ENCODE measurements at places on chromosomes 4 and X.

DNA sequence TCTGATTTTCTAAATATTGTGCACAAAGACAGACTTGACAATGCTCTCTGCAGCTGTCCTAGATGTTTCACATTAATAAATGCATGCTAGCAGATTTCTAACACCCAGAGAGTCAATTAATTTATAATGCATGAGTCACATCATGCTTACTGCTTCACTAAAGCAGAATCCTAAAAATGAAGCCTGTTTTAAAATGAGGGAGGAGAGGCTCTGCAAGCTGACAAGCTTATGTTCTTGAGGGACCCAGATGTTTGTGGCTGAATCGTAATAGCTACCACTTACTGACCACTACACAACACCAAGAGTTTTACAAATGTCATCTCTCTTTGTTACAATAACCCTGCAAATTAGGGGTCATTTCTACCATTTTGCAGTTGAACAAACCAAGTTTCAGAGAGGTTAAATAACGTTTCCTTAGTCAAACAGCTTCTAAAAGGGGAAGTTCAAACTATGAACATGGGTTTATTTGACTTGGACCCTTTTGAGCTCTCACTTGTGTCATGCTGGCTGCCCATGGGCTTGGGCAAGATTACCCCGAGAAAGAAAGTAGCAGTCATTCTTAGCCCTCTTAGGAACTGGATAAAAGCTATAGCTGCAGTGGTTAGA lies 262.7 kb upstream of the ETNPPL start:
- no peak for DNase-seq

DNA sequence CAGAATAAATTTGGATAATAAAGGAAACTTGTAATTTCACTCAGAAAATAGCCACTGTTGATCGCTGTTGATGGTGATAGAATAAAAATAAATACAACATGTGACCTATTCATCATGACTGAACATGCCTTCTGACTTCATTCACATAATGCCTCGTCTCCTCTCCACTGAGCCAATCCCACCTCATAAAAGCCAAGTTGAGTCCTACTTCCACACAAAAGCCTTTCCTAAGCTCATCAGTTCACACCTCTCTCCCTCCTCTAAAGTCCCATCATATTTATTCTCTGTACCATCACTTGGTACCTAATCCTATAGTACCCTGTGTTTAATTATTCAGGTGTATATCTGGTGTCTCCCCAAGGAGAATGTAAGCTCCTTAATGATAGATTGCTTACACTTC lies 37.7 kb downstream of the APOO start:
- DNase-seq = no peak

GRCh38 chr4:16704489-16704888 lies 194.0 kb downstream of the LDB2 start:
- no peak for DNase-seq

DNA sequence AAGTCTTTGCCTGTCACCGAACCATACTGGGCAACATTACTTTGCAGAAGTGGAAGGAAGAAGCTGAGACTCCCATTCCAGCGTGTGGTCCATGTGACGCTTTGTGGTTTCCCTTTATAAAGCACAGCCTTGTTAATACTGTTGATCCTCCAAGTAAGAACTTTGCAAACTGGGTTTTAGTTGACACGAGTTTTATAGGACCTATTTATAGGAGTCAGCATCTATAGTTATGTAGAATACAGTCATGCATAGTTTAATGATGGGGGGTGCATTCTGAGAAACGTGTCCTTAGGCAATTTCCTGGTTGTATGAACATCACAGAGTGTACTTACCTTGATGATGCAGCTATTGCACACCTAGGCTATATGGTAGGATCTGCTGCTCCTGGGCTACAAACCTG lies 1879.4 kb upstream of the TENM3 start:
- no peak for DNase-seq

- DNase-seq = no peak
Observed at GRCh38 chrX:119736206-119736764, 22.1 kb upstream of the SOWAHD start.

DNA sequence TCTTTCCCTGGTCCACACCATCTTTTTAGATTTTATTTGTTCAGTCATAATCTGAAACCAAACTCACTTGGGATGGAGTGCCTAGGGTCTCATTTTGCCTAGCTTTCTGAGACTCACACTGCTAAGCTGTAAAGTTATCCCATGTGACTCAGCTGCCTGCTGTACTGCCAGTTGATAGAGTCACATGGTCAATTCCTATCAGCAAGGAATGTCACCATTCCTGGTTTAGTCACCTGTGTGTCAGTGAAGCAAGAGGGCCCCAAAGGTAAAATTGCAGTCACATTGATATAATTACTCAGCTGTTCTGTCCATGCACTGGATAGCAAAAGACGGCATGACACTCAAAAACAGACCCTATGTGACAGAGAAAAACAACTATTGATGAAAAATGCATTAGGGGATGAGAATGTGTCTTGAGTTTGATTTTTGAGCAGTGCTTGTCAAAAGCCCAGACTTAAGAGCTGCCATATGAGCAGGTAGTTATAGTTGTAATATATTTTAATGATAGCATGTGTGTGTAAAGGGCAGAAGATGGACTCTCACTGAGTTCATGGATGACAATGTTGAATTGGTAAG lies 413.2 kb downstream of the PPARGC1A start:
- no peak for DNase-seq

DNA sequence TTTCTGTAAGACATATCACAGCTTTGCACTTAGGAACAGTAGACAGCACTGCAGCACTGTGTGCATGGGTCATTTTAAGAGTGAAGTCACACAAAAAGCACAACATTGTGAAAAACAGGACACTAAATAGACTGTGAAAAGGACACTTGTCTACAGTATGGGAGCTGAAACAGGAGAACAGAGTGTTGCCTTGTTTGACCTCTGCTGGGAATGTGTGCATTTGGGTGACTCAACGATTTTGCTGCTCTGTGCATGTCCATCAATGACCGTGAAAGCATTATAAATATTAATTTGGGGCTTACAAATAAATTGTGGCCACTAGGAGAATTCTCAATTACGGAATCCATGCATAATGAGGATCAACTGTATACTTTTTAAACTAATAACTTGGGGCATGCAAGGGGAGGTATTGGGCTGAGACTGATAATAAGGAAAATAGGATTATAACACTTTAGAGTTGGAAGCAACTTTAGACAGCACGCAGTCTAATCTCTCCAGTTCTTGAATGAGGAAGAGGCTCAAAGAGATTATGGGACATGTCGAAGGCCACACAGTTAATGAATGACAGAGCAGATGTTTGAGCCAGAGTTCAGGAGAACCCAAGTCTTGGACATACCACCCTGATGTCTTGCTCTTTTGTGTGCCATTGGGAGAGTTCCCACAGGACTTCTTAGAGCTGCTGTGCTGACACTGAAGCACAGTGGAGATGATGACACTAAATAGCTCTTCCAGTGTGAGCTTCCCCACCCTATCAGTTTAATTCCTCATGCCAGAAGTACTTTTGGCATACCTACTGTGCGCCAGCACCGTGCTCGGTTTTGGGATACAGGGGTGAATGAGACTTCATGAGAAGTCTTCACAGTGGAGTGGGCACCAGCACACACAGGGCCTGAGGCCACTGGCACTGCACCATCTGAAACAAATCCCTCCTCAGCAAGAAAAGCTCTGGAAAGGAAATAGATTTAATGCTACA lies 79.3 kb downstream of the FRAS1 start:
- DNase-seq = no peak

- DNase-seq = no peak
Observed at GRCh38 chr4:150005537-150005936, 72.7 kb upstream of the DCLK2 start.

DNA sequence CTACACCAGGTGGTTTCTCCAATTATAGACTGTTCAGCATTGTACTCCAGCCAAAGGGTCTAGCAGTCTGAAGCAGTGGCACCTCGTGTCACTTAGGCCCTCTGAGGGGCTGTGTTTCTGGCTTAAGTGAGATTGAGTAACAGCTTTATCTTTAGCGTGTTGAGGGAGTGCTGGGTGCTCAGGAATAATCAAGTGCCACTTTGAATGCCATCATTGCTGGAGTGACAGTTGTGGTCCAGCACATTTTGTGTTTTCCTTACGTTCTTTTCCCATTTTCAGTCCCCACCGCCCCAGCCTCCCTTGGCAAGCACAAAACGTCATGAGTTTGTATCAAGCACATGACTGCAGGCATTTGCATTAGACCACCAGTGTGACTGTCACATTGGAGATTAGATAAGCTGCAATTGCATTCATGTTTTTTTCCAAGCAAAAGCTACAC lies 58.7 kb downstream of the FNIP2 start:
- DNase-seq = no peak

DNA sequence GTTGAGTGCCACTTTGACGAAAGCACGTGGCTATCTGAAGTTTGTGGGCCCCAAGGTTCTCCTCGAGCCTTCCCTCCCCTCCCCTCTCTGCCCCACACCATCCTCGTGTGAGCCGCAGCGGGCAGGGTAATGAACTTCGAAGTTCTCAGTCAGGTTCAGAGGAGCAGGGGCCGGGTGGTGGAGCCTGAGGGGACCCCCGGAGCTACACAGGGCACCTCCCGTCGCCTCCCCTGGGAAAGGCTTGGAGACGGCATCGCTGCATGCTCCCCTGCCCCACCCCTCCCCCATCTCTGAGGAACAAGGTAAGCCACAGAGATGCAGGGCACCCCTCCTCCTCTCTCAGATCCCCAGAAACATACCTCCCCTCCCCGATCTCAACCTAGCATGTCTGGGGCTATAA lies 2.8 kb upstream of the NKX1-1 start:
- DNase-seq = no peak

DNA sequence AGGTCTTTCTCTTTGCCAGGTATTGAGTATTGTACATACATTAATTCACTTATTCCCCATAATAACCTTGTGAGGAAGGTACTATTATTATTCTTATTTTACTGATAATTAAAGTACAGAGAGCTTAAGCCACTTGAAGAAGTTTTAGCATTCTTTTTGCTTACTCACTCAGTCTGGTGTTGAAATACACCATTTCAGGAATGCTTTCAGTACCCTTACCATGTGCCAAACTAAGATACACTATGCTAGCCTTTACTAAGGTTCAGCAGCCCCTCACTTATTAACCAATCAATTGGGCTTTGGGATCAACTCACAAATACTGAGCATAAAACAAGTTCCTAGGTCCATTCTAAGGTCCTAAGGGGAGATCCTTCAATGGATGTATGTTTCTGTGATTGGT lies 179.0 kb upstream of the FGF13 start:
- no peak for DNase-seq

DNA sequence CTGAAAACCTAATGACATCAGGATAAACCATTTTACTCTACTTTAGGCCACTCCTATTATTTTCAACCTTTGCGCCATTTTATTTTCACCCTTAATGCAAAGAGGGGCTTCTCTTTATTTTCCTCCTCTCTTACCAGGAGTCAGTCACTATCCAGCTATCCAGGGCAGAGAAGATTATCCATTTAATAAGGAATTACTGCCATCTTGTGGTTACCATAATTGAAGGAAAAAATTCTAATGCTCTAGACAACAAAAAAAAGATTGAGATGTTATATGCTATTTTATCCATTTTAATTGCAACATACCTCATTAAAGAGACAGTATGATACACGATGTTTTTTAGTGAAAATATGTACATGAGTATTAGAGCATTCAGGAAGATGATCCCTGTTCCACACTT lies 514.5 kb upstream of the FAM241A start:
- peak; percentile 43 for DNase-seq

- DNase-seq = no peak
Observed at GRCh38 chrX:150781677-150782076, 88.5 kb downstream of the MTMR1 start.

DNA sequence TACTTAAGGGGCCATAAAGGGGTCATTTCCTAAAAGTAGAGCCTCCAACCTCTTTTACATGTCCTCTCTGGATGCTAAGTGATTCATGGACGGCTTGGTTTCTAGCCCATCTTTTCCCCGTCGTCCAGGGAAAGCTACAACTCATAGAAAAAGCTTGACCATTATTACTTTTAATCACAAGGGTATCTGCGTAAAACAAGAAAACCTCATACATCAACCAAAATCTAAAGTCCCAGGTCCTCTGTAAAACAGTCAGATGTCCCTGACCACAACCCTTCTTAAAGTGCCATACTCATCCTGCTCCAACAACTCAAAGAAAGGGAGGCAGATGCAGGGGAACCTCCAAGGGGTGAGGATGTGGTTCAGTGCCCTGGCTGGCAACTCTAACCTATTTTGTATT lies 29.6 kb downstream of the ADGRA3 start:
- no peak for DNase-seq

- no peak for DNase-seq
Observed at GRCh38 chrX:55026143-55026542, 4.6 kb downstream of the ALAS2 start.

- DNase-seq = no peak
Observed at GRCh38 chrX:18389966-18390365, 35.4 kb upstream of the CDKL5 start.

GRCh38 chrX:84165711-84166110 lies 22.3 kb downstream of the RPS6KA6 start:
- no peak for DNase-seq

- no peak for DNase-seq
Observed at GRCh38 chr4:124515591-124515990, 196.9 kb downstream of the ANKRD50 start.

- DNase-seq = no peak
Observed at GRCh38 chr4:32798471-32799159, 2078.4 kb downstream of the PCDH7 start.

- DNase-seq = no peak
Observed at GRCh38 chr4:110898290-110898689, 275.4 kb upstream of the PITX2 start.

DNA sequence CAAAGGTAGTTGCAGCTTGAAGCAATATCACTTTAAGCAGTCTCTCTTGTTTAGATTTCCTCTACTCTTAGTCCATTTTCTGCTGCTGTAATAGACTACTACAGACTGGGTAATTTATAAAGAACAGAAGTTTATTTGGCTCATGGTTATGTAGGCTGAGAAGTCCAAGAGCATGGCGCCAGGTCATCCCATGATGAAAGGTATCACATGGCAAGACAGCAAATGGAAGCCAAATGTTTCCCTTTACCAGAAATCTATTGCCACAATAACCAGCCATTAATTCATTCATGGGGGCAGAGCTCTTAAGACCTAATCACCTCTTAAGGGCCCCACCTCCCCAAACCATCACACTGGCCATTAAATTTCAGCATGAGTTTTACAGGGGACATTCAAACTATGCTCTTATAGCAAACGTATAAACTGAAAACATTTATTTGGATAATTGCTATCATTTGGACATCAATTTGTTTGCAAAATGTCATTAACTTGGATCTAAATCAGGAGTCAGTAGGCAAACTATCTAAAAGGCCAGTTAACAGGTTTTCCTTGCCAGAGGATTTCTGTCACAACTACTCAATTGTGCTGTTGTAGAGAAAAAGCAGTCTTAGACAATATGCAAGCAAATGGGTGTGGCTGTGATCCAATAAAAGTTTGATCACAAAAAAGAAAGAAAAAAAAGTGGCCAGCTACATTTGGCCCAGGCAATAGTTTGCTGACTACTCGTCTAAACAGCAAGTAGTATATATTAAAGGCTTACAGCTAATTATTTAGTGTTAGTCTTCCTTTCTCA lies 75.7 kb upstream of the GUCY1A1 start:
- DNase-seq = no peak

GRCh38 chr4:74671080-74671698 lies 123.1 kb downstream of the BTC start:
- DNase-seq = no peak
